ENCODE measurements at places on chromosomes 2 and 18.

- DNase-seq, result peak; percentile 82
Measured at GRCh38 chr2:132677661-132678060, 7.7 kb upstream of the LYPD1 start.

- DNase-seq, result peak; percentile 3
Measured at GRCh38 chr2:185984670-185985069, 246.1 kb downstream of the FSIP2 start.

DNA sequence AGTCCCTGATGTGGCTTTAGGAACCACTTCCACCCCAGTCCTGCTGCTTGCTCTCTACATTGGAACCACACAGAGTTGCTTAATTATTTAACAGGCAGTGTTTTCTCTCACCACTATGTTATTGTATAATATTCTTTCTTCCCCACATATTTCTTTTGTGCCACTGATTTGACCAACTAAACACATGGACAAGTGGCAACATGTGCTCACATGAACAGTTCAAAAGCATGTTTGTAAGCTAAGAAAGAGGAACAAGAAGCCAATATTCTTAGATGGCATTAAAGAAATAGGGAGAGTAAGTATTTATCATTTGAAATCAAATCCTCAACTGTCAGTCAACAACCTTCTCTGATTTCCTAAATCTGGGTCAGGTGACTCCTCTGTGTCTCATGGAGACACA, 409.6 kb downstream of the FBXO15 start:
- DNase-seq, result no peak

DNA sequence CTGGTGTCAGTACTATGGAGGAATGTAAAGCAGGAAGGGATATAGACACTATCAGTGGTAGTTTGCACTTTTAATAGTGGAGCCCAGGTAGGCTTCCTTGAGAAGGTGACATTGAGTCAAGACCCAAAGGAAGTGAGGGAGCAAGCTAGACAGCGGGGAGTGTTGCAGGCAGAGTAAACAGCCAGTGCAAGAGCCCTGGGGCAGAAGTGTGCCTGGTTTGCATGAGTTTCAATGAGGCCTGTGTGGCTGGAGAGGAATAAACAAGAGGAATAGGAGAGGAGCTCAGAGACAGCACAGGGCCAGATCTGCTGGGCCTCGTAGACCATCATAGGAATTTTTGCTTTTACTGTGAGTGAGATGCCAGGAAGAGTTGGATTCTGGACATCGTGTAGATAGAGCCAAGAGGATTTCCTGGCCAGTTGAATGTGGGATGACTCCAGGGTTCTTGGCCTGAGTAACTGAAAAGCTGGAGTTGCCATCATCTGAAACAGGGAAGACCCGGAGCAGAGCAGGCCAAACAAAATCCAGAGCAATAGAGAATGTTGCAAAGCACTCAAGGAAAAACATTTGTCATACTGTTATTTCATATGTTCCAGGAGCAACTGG, 102.5 kb downstream of the SP3 start:
- DNase-seq, result peak; percentile 84

GRCh38 chr2:96895746-96896651, 26.1 kb upstream of the SEMA4C start:
- no peak for DNase-seq

DNA sequence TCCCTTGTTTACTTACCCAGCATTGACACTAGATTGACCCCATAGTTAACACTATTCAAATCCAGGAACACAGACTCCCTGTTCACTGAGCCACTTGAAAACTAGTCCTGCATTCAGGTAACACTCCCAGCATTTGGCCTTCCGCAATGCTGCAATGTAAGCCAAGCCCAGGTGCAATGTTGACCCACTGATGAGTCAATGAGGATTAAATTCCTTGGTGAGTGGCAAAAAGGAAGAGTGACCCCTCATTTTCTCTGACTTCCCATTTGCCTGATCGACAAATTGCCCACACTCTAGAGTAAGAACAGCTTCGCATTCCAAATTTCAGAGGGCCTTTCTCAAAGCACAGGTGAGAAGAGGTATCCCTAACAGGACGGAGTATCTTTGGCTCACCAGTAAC, 251.9 kb downstream of the FBXO15 start:
- DNase-seq, result no peak

- no peak for DNase-seq
Measured at GRCh38 chr2:101410746-101411145, 23.4 kb upstream of the CREG2 start.

- DNase-seq, result no peak
Measured at GRCh38 chr2:16506366-16506765, 159.3 kb downstream of the CYRIA start.

- no peak for DNase-seq
Measured at GRCh38 chr2:88614497-88615157, 12.6 kb downstream of the EIF2AK3 start.

GRCh38 chr2:162817921-162818320, 20.6 kb downstream of the KCNH7 start:
- DNase-seq, result no peak

DNA sequence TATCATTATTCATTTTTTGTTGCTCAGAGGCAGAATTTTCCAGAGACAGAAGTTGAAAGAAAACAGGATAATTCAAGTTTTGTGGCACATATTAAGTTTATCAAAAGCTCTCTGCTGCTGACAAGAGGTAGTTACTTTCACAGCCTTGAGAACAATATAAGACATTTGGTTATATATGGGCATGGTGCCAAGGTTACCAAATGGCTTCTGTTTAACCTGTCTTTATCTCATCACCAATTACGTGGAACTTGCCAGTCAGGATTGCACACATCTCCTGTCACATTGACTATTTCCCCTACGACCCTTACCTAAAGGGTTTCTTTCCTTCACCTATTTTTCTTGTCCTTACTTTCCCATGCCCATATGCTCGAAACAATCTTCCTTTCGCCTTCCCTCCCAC, 35.9 kb downstream of the KLF7 start:
- DNase-seq, result no peak

GRCh38 chr2:112345030-112346027, 69.9 kb downstream of the ZC3H6 start:
- no peak for DNase-seq

DNA sequence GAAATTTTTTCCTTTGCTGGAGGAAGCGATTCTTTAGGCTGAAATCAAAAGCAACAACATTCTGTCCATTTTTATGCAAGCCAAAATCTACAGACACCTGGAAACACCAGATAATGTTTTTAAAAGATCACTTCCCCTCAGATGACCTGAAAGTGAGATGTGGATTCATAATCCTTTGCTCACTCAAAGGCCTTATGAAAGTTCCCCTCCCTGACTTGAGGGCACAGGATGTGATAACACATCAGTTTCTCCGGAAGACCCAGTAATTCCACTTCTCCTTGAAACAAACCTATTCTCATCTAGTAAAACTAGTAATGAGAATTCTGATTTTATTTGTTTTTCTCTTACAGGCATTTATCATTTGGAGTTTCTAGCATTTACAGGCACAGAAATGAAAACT, 218.3 kb upstream of the RND3 start:
- DNase-seq, result no peak

- DNase-seq, result no peak
Measured at GRCh38 chr18:52394602-52395001, 54.6 kb downstream of the DCC start.
